Osteoblast (primary cell): ENCODE measurements at places on chromosomes 2 and 18. TPM values are rescaled to one million over a fixed set of nuclear protein-coding genes. Genes with fewer than 3 reads are reported as not detected.

The NLRC4 gene
- total RNA-seq, result not detected in 2 replicates

The AQP12A gene
- total RNA-seq, result not detected in 2 replicates

The PLCL1 gene
- total RNA-seq, result 3.2 and 4.0 TPM in 2 replicates

The NMS gene
- not detected in 2 replicates for total RNA-seq

The LHCGR gene
- total RNA-seq, result not detected in 2 replicates

The GRHL1 gene
- total RNA-seq, result 0.29 and 0.36 TPM in 2 replicates

The SERPINB12 gene
- not detected in 2 replicates for total RNA-seq

The C18orf32 gene
- 16.5 and 16.6 TPM in 2 replicates for total RNA-seq

The SNED1 gene
- total RNA-seq, result 94.8 and 127 TPM in 2 replicates

The CYRIA gene
- 1.8 and 2.2 TPM in 2 replicates for total RNA-seq

The CCNT2 gene
- total RNA-seq, result 26.2 and 26.8 TPM in 2 replicates

The CCDC102B gene
- total RNA-seq, result 8.8 and 9.4 TPM in 2 replicates
